Sciatic nerve (tissue), 2 donors: ENCODE measurements at places on chromosomes 3 and 15.

DNA sequence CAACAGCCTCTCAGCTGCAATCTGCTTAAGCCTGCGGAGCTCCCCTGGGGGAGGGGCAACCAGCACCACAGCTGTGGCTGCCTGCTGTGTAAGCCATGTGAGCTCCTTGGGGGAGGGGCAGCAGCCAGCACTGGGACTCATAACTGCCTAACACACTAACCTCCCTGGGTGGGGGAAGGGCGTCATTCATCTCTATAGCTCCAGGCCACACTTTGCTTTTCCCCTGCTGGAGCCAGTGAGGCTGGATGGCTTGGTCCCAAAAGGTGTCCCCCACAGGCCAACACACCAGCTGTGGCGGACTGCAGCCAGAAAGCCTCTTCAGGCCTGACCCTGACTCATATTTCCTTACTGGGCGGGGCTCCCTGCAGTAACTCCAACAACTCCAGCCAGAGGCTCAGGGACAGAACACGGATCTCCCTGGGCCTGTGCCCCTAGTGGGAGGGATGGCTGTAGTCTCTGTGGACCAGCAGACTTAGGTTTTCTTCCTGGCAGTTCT lies 129.8 kb downstream of the PPM1L start:
- DNase-seq: peak; percentile 72

- no peak for DNase-seq
Measured at GRCh38 chr3:113240841-113241240, 29.5 kb downstream of the BOC start.

GRCh38 chr15:100694381-100695021 lies 92.1 kb downstream of the ASB7 start:
- DNase-seq: no peak

- no peak for DNase-seq
Measured at GRCh38 chr3:177713928-177714900, 516.9 kb upstream of the TBL1XR1 start.

DNA sequence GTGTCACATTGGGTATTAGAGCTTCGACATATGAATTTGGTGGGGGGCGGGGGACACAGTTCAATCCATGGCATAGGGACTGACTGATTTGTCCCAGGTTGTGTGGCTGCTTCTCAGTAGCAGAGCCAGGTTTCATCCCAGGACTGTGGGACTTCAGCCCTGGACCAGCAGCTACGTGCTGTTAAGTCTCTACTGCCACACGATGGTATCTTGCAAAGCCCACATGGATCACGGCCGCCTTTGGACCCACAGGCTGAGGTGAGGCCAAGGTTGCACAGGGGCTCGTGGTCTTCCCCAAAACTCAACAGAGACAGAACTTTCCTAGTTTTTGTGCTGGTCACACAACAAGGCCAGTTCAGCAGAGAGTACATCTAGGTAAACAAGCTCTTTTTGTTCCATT lies 97.4 kb downstream of the LRRK1 start:
- peak; percentile 39 for DNase-seq

GRCh38 chr3:196124608-196125007 lies 42.7 kb upstream of the TFRC start:
- DNase-seq: no peak

DNA sequence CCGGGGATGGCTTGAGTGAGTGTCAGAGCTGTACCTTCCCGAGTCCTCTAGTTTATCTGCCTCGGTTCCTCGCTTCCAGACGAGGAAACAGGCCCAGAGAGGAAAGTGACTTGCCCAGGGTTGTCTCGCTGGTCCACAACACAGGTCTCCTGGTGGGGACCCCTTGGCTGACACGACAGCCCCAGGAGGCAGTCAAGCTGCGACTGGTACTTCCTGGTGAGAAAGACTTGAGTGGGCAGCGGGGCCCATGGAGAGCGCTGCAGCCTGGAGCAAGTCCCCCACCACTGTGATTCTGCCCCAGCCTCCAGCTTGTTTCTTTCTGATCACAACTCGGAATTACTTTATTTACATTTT lies 600 bp upstream of the CHRNA5 start:
- DNase-seq: no peak

GRCh38 chr3:184742676-184743135 lies 30.8 kb upstream of the MAGEF1 start:
- DNase-seq: peak; percentile 26

DNA sequence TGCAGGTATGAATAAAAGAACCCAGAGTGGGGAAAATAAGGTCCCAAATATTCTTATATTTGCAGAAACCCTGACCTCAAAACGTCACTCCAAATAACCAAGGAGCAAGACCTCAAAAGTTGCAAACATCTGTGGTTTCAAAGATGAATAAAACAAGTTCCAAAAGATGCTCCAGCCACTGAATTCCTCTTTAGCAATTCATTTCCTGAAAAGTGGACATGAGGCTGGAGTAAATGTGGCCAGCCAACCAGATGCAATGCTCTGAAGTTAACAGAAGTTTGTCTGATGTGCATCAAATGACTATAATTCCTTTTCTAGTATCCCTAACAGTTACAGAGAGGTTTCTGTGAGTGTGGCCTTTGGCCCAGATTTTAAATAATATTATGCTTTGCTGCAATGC lies 71.2 kb upstream of the WNT5A start:
- DNase-seq: no peak

DNA sequence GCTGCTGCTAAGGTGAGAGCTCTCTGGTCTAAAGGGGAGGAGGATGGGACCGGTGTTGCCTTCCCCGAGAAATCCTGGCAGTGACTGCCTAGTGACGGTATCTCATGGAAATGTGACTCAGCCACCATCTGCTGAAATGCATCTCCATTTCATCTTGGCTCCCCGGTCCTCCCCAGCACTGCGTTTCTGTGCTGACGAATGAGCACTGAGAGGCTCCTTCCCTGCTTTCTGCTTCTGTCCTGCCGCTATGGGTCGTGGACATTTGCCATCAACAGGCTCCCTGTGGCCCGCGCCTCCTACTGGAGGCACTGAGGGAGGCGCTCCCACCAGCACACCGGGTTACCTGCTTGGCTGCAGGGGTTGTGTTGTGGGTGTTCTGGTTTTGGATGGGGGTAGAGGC lies 13.5 kb upstream of the SEC13 start:
- no peak for DNase-seq

DNA sequence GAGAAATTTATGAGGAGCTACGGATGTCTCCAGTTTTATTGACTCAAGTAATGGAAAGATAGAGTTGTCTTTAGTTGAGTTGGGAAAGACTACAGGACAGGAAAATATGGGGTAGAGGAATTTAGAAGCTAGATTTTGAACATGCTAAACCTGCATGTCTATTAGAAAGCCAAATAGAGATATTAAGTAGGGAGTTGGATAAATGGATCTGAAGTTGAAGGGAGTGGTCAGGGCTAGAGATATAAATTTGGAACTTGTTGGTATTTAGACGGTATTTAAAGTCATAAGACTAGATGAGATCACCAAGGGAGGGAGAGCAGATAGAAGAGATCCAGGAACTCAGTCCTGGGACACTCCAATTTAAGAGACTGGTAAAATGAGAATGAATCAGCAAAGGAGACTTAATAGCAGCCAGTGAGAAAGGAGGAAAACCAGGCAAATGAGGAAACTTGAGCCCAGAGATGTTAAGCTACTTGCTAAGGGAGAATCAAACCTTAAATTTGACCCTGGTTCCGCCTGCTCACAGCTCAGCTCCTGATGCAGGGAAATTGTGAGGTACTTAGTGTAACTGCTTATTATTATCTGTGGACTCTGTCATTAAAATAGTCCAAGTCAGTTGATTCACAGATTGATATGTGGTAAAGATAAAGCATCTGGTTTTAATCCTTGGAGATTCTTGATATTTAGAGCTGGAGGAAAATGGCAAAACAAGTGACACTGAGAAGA lies 35.8 kb downstream of the ABI3BP start:
- no peak for DNase-seq

DNA sequence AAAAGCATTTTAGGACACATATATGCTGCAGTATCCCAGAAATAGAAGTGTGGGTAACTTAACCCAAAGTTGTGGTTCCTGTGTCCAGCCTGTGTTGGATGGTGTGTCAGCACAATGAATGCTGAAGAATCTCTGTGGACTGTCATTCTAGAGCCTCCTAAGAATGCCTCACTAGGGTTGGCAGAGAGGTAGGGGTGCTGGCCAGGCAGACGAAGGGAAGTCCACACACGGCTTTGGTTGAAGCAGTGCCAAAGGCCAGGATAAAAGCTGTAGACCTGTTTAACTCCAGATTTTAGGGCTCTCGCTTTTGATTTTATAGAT lies 43.7 kb upstream of the TIPARP start:
- no peak for DNase-seq

DNA sequence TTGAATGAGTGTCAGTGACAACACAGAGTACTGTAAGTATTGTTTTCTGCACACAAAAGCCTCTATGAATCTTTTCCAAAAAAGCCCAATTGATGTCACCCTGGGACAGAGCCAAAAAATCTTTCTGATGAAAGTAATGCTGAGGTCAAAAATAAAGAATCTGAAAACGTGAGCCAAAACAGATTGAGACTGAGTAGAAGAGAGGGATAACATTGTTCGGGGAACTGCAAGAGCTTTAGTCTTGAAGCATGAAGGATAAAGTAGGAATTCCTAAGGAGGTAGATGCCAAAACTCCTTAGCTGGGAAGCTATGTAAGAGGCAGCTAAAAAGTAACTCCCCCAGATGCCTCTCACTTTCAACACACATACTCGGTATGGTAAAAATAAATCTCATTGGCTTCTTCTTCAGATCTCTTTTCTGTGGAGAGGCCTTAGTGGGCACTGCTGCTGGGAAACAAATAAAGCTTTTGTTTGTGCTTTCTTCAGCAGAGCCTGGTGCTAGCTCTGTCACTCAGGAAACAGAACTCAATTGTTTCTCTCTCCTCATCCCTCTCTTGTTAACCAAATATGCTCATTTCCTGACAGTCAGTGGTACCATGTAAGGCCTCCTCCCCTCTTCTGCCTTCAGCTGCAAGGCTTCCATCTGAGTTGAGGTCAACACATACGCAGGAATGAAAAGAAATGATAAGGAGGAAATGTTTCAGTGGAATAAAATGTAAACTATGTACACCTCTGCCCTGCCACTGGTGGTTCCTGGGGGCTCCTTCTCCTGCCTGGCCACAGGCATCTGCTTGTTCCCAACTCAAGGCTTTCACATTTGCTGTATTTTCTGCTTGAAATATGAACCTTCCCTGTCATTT lies 58.1 kb downstream of the CD200 start:
- no peak for DNase-seq

DNA sequence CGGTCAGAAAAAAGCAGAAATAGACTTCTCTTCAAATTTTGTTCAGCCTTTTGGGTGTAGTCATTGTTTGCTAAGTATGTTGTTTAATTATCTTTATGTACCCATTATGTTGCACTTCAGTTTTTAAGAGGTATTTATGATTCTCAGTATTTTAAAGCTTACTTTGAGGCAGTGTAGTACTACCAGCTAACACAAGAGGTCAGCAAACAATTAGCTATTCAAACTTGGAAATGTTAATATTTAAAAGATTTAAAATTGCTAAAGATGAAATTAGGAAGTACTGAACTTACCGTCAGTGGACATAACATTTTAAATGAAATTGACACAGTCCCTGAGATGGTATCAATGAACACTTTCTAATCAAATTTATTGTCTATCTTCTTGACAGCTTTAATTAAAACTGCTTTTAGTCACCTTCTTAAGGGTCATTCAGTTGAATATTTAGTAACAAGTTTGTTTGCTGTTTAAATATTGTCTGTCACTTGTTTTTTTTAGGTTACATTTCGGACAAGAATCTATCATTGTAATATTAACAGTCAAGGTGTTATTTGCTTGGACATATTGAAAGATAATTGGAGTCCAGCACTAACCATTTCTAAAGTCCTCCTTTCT lies 28.1 kb downstream of the NKIRAS1 start:
- DNase-seq: no peak

DNA sequence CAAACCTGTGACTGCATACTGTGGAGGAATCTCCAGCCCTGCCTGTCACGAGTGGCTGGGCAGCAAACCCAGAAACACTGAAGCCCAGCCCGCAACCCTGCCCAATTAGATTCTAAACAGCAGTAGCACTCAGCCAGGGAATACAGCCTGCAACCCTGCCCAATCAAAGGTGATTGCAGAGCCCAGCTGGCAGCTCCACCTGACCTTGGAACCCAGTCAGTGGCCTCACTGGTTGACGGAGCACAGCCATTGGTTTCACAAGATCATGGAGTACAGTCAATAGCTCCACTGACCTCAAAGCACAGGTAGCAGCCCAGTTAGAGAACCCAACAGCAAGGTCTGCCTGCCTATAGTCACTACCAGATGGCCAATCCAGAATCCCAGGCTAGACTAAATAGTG lies 35.2 kb upstream of the MYLK start:
- no peak for DNase-seq

DNA sequence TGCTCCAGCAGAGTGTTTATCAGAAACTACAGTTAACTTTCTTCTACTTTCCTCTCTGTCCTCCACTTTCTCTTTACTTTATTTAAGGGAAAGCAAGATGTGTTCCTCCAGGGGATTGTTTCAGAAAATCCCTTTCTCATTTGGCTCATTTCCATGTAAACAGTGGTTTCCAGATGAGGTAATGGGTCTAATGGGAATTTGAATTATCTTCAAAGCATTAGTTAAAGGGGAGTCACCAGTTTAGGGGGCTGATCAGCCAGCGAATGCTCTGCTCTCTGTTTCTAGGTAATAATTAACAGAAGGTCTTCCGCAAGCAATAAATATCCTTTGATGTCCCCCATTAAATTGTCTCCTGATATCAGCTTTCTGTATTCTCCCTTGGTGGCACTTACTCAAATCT lies 30.4 kb upstream of the ZNF639 start:
- no peak for DNase-seq

DNA sequence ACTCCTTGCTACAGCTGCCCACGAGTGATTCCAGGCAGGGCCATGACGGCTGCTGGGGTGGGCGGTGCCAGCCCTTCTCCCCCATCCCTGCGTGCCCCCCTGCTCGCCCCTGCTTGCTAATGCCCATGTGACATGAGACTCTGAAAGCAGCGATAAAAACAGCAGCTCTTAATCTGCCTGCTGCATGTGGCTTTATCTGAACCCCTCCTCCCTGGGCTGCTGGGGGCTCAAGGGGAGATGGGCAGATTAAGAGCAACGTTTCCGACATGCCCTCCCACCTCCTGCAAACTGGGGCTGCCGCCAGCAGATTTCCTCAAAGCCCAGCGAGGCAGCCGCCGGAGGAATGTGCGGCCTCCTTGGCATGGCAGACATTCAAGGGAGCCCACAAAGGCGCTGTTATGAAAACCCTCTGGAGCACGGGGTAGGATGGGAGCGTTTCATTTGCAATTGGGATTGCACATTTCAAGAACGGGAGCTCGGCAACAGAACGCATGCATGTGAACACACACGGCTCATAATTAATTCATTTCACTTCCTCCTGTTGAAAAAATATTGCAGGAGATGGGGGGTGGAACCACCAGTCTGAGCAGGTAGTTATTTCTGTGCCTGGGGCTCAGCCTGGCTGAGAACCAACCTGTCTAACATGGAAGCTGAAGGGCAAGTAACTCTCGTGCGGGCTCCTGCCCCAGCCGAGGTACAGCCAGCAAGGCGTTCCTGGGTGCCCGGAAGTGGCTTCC lies 504.2 kb upstream of the PROK2 start:
- peak; percentile 75 for DNase-seq
